ENCODE measurements at places on chromosomes 1 and 21.

GRCh38 chr1:207828485-207829158, 76.8 kb downstream of the CD46 start:
- peak; percentile 65 for DNase-seq

GRCh38 chr1:168328731-168329364, 48.2 kb downstream of the TBX19 start:
- DNase-seq: no peak

DNA sequence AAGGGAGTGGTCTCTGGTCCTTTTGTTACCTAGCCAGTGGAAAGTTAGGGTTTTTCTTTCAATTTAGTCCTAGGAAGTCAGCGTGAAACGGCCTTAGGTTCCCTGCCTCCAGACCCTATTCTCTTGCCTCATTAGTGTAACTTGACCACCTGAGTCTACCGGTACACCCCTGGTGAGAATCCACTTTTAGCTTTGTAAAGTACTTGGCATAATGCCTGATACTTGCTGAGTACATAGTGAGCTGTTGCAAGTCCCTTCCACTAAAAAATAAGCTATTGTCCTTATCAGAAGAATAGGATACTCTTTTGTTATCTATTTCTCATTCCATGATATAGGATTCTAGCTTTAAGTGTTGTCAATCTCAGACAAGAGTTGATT, 228.8 kb downstream of the ST6GALNAC3 start:
- no peak for DNase-seq

DNA sequence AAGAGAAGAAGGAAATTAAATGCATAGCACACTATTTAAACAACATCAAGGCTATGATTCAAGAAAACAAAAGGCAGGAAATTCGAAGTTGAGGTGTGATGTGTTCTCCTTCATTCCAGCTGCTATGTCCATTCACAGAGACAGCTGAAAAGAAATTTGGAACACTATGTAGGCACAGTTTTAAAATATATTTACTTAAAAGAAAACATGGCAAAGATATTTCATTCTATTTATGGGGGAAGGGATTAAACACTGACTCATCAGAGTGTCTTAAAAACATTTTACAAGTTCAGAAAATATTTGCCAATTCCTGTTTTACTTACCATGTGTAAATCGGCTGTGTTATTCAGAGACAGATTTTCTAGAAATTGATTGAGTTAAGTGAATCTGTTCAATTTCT, 39.4 kb upstream of the NGF start:
- DNase-seq: no peak

GRCh38 chr1:108729481-108729880, 16.8 kb downstream of the FNDC7 start:
- no peak for DNase-seq

GRCh38 chr1:228154670-228155571, 5.2 kb downstream of the GJC2 start:
- DNase-seq: peak; percentile 37

- DNase-seq: no peak
These were observed 157.6 kb downstream of the PGBD5 start for GRCh38 chr1:230268371-230269170.

DNA sequence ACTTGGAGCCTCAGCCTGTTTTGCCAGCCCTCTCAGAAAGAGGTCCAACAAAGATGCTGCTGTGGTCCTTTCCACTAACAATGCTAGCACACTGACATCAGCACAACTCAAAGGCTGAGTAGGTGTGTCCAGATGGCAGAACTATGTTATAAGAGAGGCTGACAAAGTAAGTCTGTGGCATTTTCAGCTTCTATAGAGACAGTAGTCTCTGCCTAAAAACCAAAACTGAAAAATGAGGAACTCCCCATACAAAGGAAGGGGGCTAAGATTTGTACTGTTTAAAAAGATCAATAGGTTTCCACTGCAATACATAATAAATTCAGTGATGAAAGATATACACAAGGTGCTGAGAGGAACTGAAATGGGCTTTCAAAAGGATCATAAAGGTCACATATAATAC, 12.3 kb downstream of the ERO1B start:
- DNase-seq: no peak

GRCh38 chr1:24786191-24786590, 40.9 kb downstream of the CLIC4 start:
- DNase-seq: no peak

DNA sequence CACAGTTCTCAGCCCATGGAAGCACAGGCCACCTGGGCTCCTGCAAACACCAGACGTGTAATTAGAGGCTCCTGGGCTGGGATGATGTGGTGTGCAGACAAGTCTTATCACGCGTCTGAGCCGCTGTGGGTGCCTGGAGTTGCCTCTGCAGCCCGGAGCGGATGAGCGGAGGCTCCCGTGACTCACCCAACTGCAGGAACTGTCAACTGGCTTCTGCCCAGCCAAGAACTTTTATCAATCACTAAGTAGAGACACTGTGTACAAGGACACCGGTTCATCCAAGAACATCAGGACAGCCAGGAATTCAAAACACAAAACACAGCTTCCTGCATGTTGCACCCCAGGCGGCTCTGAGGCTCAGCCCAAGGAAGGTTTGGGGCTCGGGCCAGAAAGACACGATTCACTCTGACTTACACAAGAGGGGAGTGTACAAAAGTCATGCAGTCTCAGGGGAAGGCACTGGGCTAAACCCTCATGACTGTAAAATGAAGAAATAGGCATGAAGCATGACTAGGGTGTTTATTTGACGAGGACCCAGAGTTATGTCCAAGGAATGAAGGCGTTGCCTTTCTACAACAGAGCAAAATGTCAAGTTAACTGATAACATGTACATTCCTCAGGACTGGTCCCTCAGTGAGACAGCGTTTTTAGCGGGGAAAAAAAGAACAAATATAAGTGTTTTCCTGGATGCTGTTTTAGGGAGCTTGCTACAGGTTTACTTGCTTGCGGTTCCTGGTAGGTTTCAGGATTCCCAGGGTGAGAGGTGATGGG, 21.1 kb downstream of the ERRFI1 start:
- DNase-seq: no peak

- DNase-seq: no peak
These were observed at the start of gene ERICH3 for GRCh38 chr1:74673351-74674111. Gene ERICH3 (minus strand): TSS chr1:74673792. CDS start chr1:74673519, 273 bp downstream.

DNA sequence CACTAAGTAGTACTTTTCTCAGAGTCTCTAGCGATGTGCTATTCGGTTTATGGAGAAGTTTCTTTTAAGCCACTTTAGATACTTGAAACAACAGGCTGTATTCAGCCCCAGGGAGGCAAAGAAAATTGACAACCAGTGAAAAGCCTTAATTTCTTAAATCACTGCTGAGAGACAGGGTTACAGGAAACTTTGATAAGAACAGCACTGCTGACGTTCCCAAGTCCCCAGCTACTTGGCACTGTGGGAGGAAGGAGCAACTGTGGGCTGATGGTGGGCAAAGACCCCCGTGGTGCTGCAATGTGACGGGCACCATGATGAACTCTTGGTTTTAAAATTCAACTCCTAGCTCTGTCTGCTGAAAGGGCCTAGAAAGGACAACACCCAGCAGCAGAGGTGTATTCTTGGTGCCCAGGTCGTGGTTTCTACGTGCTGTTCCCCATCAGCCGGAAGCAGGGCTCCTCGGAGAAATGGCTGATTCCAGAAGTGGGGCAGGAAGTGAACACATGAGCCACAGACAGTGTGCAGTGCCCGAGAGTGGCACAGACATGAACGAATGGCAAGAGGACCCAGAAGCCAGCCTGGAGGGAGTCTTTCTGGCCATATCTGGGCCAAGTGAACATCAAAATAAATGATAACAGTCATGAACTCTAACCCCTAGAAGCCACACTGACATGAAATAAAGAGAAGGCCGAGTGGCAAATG, 5.3 kb downstream of the PTTG1IP start:
- peak; percentile 33 for DNase-seq

Measured in activated CD4-positive, alpha-beta T cell treated with anti-CD3 and anti-CD28 coated beads for 4 hours (primary cell).